ENCODE measurements at places on chromosomes 13 and 19.

GRCh38 chr13:34826432-34826831, 115.6 kb upstream of the NBEA start:
- DNase-seq: no peak

- DNase-seq: no peak
Measured at GRCh38 chr13:58266271-58266670, 634.7 kb downstream of the PCDH17 start.

DNA sequence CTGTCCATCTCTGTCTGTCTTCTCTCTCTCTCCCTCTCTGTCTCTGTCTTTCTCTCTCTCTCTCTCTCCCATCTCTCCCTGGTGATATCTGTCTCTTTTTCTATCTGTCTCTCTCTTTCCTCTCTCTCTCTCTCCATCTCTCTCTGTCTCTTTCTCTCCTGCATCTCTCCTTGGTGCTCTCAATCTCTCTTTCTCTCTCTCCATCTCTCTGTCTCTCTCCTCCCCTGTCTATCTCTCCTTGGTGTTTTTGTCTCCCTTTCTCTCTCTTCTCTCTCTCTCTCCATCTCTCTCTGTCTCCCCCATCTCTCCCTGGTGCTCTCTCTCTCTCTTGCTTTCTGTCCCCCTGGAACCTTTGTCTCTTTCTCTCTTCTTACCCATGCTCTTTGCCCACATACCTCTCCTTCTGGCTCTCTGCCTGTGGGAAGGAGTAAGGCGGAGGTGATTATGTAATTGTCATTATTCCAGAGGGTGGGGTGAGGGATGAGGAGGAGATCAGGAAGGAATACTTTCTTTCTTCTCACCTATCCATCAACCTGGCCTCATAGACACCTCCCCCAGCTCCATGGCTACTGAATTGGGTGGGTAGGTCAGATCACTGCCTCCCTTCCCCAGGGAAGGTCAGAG, 30.9 kb upstream of the CYP2B6 start:
- no peak for DNase-seq

DNA sequence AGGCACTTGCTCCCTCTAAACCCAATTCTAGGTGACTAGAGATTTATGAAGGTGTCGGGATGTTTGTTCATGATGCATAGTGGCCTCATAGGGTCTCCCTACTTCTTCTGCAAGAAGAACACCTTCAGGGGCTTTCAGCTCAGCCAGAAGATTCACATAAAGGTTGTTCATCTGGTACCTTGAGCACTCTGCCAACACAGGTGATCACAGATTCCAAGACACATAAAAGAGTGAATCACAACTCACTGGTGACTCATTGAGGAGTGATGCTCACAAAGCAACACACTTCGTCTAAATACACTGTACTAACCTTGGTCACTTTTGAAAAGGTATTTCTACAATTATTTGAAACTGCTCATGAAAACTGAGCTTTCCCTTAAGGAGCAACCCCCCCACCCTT, 6.8 kb upstream of the ZNF324 start:
- DNase-seq: no peak

- no peak for DNase-seq
Measured at GRCh38 chr13:71210861-71211260, 656.1 kb downstream of the DACH1 start.
